ENCODE measurements at places on chromosomes 5 and 9.

DNA sequence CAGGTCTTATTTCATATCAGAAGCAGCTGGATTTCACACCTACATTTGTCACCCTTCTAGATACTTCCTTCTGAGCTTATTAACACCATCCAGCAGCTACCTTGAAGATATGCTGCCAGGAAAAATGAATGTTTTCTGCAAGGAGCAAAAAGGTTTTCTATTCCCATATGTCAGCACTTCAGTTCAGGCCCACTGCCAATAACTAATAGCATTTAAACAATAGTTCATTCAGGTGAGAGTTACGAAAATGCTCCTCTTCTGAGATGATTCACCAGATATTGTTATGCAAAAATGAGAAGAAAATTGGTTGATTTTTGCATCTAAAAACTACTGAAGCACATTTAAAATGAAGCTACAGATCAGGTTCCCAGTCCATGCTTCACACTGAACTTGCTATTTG is 56.4 kb upstream of the ISL1 start:
- peak; percentile 2 for DNase-seq

DNA sequence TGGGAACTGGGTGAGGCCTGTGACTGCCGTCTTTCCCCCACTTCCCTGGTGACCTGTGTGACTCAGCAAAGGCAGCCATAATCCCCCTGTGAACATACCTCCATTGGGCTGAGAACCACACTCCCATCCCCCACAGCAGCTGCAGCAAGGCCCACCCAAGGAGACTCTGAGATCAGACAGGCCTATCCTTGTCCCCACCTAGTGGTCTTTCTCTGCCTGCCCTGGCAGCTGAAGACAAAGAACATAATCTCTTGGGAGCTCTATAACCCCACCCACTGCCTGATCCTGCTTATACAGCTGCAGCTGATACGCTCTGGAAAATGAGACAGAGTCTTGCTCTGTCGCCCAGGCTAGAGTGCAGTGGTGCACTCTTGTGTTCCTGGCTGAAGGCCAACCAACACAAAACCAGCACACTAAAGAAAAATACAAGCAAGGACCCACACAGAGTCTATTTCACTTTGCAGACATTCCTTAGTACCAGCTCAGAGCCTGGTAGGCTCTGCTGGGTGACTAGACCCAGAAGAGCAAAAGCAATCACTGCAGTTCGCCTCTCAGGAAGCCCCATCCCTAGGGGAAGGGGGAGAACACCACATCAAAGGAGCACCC is 106.7 kb downstream of the MCTP1 start:
- DNase-seq, result no peak

DNA sequence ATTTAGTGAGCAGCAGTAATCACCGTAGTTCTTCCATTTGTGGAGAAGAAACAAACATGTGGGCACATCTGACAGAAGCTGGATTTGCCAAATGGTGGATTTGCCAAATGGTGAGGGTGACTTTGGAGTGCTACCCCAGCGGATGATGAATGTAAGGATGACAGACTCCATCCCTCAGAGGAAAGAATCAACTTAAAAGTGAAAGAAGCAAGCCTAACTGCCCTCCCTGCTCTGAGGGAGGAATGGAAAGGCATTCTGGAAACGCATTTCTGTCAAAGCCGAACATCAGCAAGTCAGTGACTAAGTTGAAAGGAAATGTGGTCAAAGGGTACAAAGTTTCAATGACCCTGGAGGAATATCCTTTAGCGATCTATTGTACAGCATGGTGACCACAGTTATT is 143.5 kb downstream of the GPBP1 start:
- DNase-seq, result no peak

GRCh38 chr5:10351199-10351905 is 2.1 kb upstream of the MARCHF6 start:
- no peak for DNase-seq

- no peak for DNase-seq
These were observed 6.2 kb upstream of the NANS start for GRCh38 chr9:98050351-98050750.

GRCh38 chr5:16787278-16787677 is 148.8 kb downstream of the MYO10 start:
- DNase-seq, result no peak

DNA sequence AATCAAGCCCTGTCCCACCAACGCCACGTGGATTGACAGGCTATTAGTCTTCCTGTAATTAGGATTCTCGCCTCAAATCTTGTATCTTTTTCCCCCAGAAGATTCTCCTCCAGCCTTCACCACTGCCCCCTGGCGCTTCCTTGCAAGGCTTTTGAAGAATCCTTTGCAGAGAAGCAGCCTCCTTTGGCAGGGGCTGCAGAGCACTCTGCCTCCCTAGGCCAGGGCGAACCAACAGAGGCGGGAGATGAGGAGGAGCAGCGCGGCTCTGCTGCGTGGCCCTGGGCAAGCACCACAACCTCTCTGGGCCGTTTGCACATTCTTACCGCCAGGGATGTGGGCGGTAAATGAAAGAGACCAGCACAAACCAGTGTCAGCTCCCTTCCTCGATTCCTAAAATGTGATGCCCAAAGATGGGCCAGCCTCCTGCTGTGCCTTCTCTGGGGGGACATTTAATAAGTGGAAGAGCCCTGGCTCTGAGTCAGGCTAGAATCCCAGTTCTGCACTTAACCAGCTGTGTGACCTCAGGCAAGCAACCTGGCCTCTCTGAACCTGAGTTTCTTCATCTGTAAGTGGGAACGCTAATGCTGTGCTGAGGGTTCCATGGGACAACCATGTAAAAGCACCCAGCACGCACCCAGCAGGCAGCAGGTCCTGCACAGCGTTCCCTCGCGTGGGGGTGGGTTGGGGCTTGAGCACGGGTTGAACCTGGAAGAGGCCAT is 128.6 kb downstream of the KCNIP1 start:
- no peak for DNase-seq

GRCh38 chr5:171269717-171270116 is 39.3 kb upstream of the TLX3 start:
- DNase-seq, result no peak

DNA sequence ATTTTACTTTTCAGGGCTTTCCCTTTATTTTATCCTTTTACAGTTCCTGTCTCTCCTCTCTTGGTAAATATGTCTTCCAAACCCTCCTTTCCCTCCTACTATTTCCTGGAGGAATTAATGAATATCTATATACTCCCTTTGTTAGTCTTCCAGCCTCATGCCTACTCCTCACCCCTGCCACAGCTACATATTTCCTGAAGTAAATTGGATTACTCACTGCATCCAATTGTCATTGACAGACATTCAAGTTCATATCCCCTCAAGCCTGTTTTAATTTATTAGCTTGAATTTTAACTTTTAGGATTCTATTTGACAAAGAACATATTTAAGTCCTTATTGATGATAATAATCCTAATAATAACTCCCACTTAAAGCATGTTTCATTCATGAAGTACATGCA is 314.5 kb downstream of the TMEM161B start:
- DNase-seq, result no peak

GRCh38 chr5:150358261-150359095 is 981 bp downstream of the TCOF1 start:
- no peak for DNase-seq

GRCh38 chr9:27157736-27158135 is 48.7 kb downstream of the TEK start:
- DNase-seq, result no peak
